Iris pigment epithelial cell (primary cell): ENCODE measurements at places on chromosomes 16 and 17.

DNA sequence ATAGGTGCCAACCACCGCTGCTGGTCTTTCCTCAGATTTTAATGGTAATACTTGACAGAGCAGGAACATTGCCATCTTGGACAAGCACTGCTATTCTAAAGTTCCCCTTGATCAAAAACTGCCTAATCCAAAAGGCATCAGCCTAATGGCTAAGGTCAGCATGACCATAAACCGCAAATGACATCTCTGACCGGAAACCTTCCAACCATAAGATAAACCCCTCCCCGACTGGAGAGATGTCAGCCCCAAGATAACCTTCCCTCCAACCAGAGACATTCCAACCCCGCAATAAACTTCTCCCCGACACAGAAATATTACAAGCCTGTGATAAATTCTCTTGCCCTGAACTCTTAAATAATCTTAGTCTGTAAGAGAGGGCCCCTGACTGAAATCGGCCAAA, 7.4 kb upstream of the DHX40 start:
- no peak for DNase-seq

DNA sequence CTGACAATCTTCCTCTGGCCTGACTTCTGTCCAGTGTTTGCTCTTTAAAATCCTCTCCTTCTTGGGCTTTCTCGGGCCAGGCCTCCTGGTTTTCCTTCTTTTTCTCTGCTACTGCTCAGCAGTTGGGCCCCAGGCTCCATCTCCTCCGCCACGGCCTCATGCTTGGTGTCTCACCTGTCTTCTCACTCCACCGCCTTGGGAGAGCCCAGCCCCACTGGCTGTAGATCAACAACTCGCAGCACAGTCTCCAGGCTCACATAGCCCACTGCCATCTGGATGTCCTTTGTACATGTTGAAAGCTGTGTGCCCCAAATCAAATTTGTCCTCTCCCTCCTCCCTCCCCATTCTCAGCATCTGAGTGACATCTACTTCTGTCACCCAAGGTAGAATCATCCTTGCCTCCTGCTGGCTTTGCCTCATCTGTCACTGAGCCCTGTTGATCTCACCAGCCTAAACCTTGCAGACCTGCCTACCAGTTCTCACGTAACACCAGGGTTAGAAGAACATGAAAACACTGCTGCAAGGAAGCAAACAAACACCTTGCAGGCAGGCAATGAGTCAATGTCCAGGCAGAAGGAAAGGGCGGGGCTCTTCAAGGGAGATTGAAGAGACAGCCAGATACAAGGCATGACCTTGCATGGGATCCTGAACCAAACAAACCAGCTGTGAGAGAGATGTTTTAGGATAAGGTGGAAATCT, 103.2 kb upstream of the SMURF2 start:
- DNase-seq, result no peak

DNA sequence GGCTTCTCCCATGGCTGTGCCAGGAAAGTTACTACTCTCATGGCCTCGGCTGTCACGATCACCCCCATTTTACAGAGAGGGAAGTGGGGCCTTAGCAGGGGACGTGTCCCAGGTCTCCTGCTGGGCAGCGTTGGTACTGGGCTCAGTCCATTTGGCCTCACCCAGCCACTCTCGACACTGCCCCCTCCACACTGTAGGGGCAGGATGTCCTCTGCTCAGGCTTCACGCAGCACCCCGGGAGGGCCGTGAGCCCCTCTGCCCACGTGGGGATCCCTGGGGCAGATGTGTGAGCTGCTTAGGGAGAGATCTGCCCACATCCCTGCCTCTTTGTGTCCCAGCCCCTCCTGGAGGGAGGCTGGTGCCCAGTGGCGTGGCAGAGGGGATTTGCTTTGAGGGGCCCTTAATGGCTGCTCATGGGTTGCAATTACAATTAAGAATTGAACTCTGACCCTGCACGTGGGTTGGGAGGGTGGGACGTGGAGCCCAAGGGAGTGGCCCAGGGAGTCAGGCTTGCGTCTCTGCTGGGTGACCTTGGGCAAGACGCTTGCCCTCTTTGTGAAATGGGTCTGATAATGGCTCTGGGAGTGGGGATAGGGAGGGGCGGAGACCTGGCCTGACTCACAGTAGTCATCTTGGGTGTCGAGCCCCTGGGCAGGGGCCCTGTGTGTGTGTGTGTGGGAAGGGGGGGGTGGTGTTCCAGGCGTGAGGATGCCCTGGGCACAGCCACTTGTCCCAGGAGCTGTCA, 2.3 kb upstream of the KCNJ12 start:
- no peak for DNase-seq

GRCh38 chr17:17035920-17036523, 6.2 kb upstream of the MPRIP start:
- DNase-seq, result no peak

GRCh38 chr16:85986931-85987749, 88.2 kb downstream of the IRF8 start:
- DNase-seq, result no peak

DNA sequence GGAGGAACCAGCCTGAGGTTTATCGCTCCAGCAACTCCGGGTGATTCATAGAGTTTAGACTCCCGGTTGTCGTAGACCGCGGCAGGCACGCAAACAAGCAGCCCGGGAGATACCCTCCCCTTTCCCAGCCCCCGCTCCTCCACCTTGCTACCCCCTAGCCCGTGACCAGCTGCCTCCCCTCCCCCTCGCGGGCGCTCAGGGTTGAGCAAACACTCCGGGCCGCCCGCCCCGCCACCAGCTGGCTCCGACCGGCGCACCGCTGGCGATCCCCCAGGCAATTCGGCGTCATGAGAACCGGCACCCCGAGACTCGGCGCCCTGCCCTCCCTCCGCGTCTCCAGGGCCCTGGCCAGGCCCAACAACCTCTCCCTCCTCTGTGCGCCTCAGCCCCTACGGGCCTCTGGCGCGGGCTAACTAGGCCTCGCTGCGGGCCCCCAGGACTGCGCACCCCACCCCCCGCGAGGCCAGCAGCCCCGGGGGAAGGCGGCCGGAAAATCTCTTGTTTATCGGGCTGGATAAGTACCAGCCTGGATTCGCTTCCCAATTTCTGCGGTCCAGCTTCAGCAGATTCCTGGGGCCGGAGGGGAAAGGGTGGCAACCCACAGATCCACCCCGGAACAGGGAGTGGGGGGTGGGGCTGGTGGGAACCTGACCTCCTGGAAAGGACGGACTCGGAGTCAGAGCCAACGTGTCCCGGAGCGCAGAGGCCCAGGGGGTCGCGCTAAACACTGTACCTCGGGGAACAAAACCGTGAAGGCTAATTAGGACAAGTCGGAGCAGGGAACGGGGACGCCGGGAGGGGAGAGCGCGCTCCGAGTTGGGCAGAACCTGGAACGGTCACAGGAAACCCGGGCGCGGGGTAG, 951 bp upstream of the GPRC5C start:
- peak; percentile 71 for DNase-seq

GRCh38 chr16:608019-608418, 18.2 kb downstream of the RAB40C start:
- no peak for DNase-seq

DNA sequence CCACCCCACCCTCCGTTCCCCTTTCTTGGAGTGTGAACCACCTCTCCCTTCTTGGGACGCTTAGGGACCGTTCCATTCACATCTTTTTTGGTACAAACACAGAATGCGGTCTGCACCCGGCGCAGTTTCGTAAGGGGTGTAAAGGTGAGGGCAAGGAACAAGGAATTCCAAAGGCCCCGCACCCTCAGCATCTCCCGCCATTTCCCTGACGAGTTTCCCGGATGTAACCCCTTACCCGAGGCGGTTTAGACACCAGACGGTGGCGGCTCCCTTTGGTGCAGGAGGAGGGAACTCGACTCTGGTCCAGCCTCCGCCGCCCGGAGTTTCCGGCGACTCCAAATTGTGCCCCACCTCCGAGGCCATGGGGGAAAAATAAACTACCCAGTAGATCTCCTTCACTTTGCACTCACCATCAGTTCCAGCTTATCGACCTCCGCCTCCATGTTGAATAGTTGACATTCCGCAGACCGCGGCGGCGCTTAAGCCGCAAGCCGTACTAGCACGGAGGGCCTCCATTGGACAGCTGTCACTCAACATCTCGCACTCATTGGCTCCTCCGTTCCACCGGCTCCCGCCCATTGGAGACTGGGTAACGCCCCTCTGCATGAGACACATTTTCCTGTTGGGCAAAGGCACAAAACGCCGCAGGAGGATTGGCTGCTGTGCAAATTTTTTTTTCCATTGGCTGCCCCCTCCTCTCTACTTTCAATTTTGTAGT, at the start of gene SKA2:
SKA2 (minus strand) TSS at position 466 of the 718 bp plus-strand sequence; CDS start at position 443, 23 bp downstream.
- peak; percentile 100 for DNase-seq

DNA sequence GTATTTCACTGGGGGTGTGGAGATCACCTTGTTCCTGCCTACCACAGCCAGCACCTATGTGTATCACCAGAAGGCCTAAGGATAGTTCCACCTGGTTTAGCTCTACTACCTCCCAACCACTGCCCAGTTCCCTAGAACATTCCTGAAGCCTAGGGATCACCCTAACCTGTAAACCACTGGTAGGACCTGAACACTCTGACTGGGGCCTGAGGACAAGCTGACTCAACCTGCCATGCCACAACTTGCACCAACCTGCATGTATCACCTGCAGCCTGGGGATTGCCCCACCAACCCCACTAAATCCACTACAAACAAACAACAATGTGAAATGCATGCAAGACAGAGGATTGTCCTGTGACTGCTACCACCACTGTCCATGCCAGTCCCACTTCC, 128.1 kb downstream of the KIF2B start:
- DNase-seq, result no peak

- no peak for DNase-seq
Observed at GRCh38 chr17:17565471-17566339, 25.8 kb downstream of the PEMT start.

DNA sequence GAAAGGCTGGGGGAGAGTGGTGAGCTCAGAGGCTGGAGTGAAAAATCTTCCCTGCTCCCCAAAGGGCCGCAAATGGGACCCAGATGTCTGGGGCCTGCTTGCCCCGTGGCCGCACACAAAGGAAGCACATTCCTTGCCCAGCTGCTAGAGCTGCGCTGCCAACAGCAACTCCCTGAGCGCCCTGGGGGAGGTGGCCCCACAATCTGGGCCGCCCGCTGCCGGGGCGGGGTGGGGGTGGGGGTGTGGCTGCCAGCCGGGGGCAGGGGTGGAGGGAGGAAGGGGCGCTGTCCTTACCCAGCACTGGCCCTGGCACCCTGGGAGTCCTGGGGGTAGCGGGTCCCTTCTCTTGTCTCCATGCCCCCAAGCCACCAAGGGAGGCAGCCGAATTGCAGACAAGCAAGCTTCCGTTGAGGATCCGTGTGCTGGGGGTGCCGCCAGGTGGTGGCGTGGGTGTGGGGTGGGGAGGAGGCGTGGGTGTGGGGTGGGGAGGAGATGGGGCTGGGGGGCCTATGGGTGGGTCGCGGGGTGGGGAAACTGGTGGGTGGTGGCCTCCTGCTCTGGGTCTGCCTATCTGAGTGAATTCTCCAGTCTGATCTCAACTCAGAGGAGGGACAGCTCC, 48.4 kb upstream of the PABPN1L start:
- DNase-seq, result peak; percentile 24

DNA sequence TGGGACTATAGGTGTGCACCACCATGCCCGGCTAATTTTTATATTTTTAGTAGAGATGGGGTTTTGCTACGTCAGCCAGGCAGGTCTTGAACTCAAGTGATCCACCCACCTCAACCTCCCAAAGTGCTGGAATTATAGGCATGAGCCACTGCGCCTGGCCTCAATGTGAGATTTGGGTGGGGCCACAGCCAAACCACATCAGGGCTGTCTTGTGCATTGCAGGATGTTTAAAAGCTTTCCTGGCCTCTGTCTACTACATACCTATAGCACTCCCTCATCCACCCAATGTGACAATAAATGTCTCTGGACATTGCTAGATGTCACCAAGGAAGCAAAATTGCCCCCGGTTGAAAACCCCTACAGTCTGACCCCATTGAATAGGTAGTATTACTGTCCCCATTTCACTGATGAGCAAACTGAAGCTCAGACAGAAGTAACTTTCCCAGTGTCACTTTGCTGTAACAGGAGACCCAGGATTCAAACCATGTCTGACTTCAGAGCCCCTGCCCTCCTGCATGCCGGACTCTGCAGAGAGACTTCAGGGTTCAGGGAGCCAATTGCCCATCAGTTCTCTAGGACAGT, 3.6 kb upstream of the MAP3K14 start:
- DNase-seq, result peak; percentile 51

GRCh38 chr16:89136931-89137330, 34.6 kb upstream of the CDH15 start:
- DNase-seq, result no peak

DNA sequence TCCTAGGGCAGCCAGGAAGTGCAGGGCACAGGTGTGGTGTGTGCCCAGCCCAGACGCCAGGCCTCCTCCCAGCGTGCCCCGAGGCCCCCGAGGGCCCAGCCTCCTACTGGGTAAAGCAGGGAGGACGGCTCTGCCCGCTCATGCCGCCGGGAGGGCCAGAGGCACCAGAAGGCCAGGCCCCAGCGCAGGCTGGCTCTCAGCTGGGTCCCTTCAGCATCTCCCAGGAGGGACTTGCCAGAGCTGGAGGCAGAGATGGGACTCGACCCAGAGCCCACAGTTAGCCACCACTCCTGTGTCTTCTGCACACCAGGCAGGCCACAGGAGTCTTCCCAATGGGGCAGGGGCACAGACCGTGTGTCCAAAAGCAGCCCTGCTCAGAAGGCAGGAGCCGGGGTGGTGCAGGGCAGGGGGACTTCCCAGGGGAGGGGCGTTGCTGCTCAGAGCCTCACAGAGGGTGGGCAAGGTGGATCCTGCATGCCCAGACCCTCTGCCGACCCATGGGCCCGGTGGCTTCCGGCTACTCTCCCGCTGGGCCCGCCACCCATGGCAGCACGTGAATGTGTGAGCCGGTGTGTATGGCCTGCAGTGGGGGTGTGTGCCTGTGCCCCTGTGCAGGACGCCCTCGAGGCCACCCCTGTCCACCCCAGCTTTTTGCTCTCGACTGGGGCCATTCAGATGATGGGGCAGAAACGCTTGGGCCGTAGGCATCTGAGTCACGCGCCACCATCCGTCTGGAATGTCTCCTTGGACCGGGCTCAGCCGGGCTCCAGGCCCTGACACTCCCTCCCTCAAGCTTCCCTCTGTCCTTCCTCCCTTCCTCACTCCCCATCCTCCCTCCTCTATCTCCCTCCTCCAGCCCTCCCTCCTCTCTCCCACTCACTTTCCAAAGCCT, 5.7 kb upstream of the ZNF469 start:
- DNase-seq, result no peak

GRCh38 chr17:28717578-28718332, at the start of gene RAB34:
Gene RAB34 (minus strand): TSS chr17:28717868. CDS start chr17:28717266, 602 bp downstream.
- DNase-seq, result peak; percentile 85

DNA sequence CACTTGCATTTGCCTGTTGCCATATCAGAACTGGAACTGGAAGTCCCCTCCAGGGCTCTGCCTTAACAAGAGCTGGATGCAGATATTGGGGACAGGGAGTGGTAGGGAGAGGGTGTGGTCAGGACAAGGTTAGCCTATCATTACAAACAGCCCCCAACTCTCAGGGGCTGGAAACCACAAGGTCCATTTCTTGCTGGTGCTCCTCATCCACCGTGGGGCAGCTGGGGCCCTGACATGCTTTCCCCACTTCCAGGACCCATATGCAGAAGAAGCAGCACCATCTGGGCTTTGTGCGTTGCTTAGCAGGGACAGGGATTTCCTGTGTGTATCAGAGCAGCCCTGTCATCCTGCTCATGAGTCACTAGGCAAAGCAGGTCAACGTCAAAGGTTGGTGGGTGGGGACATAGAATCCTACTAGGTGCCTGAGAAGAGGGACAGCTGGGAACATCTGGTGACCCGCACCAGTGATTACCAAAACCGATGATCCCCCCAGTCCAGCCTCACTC, 26.9 kb downstream of the RGS9 start:
- peak; percentile 73 for DNase-seq
